ENCODE measurements at places on chromosomes 3 and 15.

DNA sequence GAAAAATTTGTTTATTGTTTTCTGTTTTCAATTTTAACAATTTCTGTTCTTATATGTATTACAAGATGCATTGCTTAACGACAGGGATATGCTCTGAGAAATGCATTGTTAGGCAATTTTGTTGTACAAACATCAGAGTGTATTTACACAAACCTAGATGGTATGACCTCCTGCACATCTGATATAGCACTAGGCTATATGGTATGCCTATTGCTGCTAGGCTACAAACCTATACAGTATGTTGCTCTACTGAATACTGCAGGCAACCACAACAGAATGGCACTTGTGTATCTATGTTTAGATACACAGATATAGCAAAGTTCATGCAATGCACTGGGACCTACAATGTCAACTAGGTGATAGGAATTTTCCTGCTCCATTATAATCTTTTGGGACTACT, 70.1 kb downstream of the SUCNR1 start:
- no peak for DNase-seq

DNA sequence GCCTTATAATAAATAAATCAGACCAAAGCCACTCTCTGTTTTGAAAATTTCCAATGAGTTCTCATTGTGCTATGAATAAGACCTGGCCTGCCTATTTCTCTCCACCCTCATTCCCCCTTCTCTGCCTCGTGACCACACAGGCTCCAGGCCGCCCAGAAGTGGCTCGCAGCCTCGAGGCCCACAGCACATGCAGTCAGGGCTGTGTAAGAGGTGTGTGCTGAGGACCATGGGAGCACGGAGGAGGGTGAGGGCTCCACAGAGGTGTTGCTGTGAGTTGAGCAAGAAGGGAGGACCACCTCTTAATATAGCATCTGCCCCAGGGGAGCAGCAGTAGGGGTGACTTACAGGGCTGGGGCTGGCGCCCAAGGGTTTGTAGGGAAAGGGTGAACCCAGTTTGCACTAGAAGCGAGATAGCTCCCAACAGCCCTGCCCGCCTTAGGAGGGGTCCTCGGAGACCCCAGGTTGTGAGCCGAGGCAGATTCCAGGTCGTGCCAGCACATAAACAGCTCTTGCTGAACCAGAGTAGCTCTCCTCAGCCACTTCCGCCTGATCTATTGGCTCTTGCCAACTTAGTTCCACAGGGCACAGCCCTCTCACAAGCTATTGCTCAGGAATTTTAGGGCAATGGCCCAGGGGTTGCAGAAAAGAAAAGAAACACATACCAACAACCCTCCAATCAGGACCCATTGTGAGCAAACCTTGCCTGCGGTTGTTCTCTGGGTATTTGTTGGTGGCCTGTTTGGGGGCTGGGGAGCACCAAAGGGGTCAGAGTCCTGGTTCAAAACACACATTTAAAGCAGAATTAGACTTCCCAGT, 117.7 kb downstream of the MYLK start:
- no peak for DNase-seq

DNA sequence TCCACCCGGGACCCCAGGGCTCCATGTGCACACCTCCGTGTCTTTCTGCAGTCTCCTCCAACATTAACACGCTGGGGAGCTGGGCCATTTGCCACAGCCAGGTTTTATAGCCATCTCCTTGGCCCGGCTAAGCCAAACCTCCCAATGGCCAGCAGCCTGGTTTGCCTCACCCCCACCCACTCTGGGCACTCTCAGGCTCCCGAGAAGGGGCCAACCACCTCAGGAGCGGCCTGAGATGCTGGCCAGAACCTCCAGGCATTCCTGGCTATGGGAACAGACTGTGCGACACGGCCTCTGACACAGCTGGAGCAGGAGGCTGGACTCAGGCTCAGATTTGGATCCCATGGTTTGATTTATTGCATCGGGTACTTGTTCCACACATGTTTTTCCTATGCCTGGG, 289.7 kb downstream of the RPLP1 start:
- DNase-seq = no peak

DNA sequence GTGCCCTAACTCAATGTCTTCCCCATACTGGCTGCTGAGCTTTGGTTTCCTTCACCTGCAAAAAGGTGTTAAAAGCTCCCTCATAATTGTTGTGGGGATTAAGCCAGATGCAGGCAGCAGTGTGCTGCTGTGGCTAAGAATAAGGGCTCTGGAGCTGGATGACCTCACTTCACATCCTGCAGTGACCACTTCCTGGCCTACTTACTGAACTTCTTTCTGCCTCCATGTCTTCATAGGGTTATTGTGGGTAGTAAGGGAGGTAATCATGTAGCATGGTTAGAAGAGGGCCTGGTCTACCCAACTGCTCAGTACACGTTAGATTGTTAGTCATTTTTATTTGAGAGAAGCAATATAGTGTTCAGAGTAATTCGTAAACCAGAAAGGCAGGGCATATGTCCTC, 18.4 kb downstream of the GYG1 start:
- peak; percentile 74 for DNase-seq

DNA sequence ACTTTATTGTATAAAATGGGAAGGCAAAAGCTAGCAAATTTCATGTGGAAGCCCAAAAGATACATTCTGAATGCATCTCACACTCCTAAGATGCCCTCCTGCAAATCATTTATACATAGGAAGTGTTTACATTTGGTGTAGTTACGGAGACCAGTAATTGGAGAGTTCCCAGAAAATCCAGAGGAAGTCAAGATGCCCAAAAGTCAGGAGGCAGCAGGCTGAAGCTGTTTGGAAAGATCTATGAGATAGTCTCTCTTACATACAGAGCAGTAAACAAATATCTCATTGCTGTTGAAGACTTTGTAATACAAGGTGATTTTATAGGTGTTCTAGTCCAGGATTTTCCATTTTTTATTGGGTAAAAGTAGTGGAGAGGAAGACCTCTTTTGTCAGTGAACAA, 8.8 kb downstream of the KLHL24 start:
- DNase-seq = no peak

GRCh38 chr15:50627351-50628055, 59.1 kb downstream of the TRPM7 start:
- no peak for DNase-seq

DNA sequence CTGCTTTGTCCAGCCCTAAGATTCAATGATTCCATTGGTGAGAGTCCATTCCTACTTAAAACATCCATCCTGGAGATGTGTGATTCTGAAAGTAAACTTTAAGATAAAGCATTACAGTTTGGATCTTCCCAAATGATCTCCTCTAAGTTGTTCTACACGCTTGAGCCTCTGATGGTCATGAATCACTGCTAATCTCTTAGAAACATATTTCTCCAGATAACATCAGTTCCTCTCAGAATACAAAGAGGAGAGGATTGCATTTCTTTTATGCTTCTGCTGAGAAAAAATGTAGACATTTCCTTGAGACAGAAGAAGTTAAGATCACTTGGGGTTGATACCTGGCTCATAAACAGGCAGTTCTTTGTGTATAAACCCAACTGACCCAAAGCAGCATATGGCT, 281.2 kb upstream of the DPH6 start:
- no peak for DNase-seq

GRCh38 chr15:55627730-55628368, 39.7 kb upstream of the PYGO1 start:
- DNase-seq = no peak

- DNase-seq = no peak
Measured at GRCh38 chr3:47007482-47008233, 28.2 kb downstream of the NBEAL2 start.

- DNase-seq = no peak
Measured at GRCh38 chr3:111936191-111936841, 42.5 kb upstream of the ABHD10 start.

DNA sequence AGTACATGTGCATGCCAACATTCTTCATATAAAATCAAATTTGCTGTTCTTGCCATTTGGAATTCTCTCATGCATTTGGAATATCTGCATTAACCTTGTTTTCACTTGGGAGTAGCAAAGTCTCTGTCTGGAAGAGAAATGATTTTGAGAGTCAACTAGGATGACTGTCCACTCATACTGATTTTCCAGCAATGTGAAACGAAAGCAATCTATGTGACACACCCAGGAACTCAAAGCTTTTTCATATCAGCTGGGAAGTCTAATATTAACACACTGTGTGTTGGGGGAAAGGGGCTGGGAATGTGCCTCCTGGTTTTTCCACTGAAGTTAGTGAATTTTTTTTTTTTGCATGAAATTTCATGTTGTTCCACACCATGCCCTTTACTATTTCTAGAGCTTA, 124.9 kb downstream of the DUT start:
- DNase-seq = no peak

DNA sequence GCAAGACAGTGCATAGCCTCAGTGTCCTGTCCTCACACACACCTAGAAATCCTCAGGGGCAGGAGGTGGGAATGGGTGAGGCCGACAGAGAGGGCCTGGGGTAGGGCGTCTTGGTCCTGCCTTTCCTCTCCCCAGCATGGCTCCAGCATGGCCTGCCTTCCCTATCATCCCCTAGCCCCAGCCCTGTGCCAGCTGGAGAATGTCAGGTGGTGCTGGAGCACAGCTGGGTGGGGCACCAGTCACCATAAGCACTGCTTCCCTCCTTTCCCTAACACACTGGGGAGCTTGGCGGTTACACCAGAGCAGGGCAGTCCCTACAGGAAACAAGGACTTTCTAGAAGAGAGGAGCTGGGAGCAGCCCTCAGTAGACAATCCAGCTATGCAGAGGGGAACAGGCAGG, 236.8 kb downstream of the KLF13 start:
- DNase-seq = no peak

GRCh38 chr15:78394981-78395616, 42.9 kb upstream of the IREB2 start:
- DNase-seq = no peak

- peak; percentile 49 for DNase-seq
Measured at GRCh38 chr3:187979564-187979963, 174.4 kb upstream of the LPP start.

DNA sequence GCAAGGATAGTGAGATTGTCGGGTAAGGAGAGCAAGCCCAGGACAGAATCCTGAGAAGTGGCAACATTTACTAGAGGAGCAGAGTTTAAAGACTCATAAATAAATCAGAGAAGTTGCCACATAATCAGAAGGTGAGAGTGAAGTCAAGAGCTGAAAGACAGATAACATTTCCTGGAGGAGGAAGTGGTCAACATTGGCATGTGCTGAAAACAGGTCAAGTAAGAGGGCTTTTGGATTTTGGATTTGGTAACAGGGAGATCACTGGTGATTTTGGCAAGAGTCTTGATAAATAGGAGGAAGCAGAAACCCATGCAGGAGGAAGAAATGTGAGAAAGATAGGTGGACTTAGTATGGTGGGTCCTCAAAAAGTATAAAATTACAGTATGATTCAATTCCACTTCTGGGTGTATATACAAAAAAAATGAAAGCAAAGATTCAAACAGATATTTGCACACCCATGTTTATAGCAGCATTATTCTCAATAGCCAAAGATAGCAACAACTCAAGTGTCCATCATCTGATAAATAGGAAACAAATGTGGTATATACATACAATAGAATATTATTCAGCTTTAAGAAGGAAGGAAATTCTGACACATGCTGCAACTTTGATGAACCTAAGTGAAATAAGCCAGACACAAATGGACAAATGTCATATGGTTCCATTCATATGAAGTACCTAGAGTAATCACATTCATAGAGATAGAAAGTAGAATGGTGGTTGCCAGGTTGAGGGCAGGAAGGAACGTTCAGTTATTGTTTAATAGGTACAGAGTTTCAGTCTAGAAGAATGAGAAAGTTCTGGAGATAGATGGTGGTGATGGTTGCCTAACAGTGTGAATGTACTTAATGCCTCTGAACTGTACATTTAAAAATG, 27.3 kb upstream of the MBNL1 start:
- DNase-seq = peak; percentile 55

DNA sequence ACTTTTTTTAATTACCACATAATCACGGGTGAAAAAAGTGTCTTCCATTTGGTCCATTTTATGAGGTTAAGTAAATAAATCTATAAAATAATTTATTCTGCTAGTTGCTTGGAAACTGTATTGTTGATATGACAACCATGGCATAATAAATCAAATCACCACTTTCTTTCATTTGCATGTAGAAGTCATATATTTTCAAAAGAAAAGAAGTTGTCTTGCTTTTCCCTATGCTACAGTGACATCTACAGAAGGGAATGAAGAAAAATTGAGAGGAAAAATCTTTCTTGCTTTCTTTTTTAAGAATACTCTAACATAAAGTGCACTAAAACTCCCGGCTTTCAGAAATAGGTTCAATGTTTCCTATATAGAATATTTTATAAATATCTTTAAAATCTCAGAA, 228.5 kb downstream of the ZBBX start:
- no peak for DNase-seq

DNA sequence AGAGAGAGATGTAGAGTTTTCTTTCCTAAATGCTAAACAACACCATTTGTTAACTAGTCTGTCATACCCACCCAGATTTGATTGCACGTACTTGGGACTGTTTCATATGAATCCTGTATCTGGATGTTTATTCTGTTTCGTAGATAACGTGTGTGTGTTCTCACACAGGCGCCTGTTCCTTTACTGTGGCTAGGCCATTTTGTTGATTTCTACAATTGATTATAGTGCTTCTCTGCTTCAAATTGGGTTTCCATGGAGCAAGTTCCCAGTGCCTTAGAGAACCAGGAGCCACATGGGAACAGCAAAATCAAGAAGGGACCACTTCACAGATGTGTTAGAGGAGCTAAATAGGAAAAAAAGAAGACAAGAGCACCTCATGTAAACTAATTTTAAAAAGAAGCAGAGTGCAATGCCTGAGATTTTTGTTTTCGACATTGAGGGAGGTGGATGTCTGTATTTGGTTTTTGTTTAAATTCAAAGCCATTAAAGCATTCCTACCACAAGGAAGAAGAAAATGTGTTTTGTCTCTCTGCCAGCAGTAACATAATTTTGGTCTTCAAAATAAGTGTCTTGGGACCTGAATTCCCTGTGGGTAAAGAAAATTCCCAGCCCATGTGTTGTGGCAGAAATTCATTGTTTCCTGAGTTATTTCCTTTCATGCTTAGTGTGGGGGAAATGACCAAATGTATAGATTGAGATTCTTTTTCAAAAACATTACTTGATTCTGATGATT, 424.0 kb upstream of the C2CD4B start:
- DNase-seq = no peak

DNA sequence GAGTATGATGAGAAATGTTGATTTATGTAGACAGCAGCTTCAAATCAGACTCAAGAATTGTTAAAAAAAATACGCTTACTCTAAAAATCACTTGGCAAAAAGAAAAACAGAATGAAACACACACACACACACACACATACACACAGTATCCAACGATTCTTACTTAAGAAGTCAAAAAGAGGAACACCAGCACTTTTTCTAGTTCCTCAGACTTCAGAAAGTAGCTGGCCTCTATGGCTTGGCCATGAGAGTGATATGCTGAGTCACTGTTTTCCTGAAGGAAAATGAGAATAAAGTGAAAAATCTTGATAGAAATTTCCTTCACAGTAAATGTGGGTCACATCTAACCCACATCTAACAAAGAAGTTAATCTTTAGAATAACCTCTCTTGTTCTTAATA, 22.1 kb downstream of the CNTN3 start:
- DNase-seq = no peak

DNA sequence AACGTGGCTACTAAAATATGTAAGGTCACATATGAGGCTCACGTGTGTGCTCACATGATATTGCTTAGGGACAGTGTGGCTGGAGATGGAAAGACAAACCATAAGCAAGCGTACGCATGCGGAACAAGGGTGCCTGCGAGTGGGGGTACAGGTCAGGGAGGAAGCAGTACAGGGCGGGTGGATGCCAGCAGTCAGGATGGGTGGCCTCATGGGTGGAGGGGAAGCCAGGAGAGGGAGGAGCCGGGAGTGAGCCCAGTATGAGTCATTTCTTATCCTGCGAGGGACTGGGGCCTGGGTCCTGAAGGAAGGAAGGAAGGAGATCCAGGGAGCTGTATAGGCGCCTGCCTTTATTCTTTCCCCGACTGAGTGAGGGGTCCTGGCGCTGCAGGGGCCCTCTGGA, 42.0 kb upstream of the CGNL1 start:
- no peak for DNase-seq
